ENCODE measurements at places on chromosomes 1 and 21.

DNA sequence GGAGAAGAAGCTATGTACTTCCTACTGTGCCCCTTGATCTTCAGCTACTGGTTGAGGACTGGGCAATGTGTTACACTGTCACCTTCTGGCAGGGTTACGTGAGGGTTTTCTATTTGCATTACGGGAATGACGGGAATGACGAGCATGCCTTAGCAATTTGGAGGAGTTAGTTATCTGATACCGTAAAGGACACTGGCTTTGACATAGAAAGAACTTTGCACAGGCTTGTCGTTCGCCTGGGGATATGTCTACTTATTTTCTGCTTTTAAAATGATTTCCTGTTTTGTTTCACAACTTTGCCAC lies 19.8 kb upstream of the ACBD6 start:
- no peak for DNase-seq

DNA sequence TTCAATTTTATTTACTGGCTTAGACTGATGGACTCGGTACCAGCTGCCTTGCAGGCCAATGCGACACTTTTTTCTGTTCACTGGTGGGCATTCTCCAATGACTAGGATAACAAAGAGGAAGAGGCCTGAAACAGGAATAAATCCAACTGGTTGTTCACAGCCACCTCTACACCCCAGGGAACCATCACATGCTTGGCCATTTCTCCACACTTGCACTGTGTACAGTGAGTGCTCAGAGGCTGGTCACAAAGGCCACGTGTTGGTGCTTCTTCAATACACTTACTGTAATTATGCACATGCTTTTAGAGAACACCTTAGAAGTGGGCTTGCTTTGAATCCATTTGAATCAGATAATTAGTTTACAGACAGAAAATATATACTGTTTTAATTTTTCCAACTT lies 113.4 kb downstream of the FAM78B start:
- DNase-seq, result no peak

- no peak for DNase-seq
Measured at GRCh38 chr1:6208723-6209660, 3.1 kb downstream of the RNF207 start.

GRCh38 chr1:214066190-214066589 lies 78.4 kb downstream of the PROX1 start:
- no peak for DNase-seq

DNA sequence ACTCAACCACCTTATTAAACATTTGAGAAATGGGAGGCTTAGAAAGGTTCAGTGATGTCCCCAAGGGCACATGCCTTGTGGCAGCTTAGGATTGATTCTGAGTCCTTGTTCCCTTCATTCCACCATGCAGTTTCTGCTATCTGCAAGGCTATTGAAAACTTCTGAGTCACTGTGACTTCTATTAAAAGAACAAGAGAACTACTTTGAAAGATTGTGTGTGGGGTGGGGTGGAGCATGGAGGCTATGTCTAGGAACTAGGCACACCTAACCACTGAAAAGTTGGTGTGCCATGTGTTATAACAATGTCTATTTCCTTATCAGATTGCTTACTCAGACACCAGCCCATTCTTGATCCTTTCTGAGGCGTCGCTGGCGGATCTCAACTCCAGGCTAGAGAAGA lies 10.8 kb downstream of the MTARC1 start:
- DNase-seq, result no peak

DNA sequence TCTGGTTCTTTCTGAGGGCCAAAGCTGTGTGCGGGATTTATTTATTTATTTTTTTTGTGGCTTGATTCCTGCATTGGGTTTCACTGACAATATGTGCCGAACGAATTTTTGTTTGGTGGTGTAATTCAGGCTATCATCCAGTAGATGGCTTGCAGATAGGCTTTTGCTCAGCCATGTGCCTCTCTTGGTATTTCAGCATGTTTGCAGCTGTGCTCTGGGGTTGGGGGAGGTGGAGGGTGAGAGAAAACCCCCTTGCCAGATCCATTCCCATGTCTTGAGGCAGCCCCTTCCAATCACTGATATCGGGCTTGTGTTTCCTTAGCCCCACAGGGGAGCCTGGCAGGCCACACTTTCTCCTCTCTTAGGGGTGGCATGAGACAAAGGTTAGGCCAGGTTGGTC lies 302.4 kb downstream of the PTGER3 start:
- no peak for DNase-seq

GRCh38 chr1:1026599-1027413 lies 6.9 kb downstream of the AGRN start:
- DNase-seq, result no peak

DNA sequence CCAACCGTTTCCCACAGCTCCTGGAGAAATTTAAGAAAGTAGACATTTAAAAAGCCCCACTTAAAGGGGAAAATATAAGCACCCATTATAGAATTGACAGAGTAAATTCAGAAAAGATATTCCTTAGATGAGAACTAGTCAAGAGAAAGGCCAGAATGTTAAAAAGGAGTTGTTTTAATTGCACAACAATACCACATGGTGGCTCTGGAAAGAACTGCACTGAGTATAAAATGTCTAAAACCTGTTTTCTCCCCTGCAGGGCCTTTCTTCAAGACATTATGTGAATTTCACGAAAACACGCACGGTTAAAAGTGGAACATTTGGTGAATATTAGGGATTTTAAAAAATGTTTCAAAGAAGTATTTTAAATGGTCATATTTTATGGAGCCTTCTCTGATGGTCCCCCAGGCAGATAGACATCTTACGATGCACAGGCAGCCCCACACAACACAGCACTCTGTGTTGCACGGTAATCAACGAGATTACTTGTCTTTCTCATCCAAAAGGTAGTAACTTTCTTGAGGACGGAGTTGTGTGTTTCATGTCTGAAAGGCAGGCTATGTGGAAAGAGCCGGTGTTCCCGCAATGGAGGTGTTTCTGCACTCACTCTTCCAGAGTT lies 101.9 kb downstream of the PRRX1 start:
- DNase-seq, result no peak

GRCh38 chr1:39915499-39916129 lies 13.9 kb upstream of the MYCL start:
- DNase-seq, result no peak

- DNase-seq, result no peak
Measured at GRCh38 chr1:226976978-226977642, 37.0 kb downstream of the COQ8A start.

DNA sequence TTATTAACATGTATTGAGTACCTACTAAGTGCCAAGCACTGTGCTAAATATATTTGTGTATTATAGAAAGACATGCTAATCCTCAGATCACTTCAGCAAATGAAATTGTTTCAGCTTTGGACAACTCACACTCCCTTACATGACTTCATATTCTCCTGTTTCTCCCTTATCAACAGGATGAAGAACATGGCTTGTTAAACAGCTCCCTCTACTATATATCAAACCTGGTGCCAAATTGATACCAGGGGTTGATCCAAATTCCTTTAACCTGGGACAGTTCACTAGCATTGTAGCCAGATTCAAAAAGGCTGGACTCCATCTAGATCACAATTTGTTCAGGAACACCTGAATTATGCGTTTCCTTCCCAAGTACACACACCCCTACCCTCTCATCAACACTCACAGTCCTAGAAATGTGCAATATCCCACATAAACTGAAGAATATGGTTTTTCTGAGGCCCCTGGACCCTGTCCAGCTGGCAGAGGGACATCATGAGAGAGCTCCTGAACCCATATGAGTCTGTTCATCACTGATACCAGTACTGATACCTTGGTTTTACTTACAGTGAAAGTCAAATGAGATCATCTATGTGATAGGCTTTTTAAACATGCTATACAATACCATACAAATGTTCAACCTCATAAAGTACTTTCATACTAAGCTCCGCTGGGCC lies 47.0 kb upstream of the PALMD start:
- no peak for DNase-seq

DNA sequence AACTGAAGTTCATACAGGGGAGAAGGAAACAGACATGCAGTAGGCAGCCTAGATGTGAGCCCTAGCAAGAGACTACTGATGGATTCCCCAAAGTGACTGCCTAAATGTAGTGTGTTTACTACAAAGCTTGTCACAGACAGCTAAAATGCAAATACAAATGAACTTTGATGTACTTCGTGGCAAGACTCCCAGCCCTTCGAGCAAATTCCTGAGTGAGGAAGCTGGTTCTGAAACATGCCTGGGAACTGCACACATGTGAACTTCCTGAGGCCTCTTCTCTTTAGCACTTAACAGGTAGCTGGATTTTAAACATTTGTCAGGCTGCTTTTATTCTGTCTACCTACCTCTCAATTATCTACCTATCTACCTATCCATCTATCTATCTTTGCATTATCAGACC lies 6.7 kb upstream of the IRF2BP2 start:
- no peak for DNase-seq

DNA sequence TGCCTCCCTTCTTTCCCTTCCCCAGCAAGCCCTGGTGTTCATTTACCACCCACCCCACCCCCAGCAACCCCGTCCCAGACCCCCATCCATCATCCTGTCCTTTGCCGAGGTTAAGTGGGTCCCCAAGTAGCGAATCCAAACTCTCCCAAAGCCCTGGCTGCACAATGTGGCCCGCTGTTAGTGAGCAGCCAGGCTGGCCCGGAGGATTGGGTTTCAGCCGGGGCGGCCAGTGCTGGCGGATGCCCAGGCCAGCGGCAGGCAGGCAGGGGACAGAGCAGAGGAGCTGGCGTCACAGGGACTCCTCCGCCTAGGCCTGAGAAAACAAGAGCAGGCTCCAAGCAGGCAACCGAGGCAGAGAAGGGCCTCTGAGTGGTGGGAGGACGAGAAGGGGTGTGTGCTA lies 61.4 kb downstream of the EPHB2 start:
- DNase-seq, result no peak

- DNase-seq, result no peak
Measured at GRCh38 chr1:248757784-248758195, 2.2 kb upstream of the LYPD8 start.

DNA sequence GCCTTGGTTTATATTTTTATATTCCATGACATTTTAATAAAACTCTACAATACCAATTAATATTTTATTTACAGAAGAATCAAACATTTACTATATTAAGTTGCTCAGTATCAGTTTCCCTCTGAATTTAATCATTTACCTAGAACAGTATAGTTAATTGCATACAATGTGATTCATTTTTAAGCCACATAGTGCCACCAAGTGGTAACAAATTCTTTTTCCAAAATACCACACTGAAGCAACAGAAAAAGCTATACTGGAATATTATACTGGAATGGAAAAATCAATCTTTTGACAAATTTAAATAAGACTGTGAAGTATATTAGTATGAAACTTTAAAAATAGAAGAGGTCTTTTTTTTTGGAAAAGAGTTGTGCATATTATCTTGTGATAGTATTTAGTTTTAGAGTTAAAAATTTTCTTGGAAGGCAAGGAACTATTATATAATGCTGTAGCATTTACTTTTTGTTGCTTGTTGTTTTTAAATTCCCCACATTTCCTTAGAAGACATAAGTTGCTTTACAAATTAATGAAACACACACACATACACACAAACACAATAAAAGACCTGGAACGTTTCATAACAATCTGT lies 57.3 kb downstream of the ZNF644 start:
- no peak for DNase-seq

GRCh38 chr1:14474856-14475255 lies 123.6 kb upstream of the KAZN start:
- no peak for DNase-seq
